ENCODE measurements at places on chromosomes 7 and 10.

DNA sequence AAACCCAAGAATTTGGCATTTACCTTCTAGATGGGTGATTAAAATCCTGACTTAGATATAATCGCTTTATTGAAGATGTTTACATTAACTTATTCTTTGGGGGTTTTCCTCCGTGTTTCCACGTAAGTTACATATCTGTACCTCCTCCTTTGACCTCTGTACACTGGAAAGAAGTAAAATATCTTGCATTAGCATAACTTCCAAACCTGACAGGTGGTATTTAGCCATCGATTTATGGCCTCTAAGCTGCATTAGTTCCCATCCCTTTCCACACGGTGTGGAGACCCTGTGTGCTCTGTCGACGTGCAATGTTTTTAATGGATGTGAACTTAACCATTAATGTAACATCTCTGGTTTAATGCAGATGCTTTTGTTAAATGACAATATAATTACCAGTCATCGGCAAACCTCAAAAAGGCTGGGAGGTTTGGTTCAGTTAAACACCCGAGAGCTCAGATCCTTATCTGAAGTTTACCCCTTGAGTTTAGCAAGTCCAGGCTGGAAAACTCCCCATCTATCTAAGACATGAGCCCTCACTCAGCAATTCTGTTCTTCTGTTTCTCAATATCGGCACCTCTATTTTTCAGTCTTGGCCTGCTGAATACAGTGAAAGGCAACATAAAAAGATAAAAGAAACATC, 295.2 kb downstream of the GATA3 start:
- no peak for DNase-seq

DNA sequence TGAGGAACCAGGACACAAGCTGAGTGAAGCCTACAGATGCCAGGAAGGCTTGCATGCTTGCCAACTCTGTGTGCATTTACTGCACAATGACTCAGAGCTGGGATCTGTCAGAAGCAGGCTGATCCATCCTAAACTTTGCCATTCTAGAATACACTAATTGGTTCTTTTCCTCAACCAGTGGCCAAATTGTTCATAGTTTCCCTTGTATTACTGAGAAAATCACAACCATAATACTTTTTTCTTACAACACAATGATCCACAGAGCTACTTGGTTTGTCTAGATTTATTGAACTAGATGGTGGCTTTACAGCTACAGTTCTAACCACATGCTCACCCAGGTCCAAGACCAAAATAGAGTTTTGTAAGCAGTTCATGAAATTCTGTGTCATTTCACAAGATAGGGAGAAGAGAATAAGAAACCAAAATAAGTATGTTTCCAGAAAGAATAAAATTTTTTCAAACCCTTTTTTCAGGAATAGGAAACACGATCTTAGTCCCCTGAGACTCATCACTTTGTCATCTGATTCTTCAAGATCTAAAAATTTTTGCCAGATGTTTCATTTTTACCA, 21.0 kb upstream of the LRRC17 start:
- no peak for DNase-seq

GRCh38 chr10:22315455-22316285, 518 bp upstream of the COMMD3 start:
- DNase-seq, result no peak

DNA sequence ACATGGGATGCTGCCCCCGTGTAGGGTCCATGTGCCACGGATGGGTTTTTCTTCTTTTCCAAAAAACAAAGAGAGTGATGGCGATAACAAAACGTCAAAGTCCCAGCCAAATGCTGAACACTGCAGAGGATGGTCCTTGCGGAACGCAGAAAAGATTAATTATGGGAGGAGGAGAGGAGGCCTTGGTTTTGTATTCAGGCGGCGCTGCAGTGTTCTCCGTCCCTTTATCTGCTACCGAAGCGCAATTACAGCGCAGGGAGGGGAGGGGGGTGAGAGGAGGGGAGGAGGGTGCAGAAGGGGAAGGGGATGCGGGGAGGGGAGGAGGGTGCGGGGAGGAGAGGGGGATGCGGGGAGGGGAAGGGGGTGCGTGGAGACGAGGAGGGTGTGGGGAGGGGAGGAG, 131.8 kb upstream of the PRKCQ start:
- DNase-seq, result no peak

DNA sequence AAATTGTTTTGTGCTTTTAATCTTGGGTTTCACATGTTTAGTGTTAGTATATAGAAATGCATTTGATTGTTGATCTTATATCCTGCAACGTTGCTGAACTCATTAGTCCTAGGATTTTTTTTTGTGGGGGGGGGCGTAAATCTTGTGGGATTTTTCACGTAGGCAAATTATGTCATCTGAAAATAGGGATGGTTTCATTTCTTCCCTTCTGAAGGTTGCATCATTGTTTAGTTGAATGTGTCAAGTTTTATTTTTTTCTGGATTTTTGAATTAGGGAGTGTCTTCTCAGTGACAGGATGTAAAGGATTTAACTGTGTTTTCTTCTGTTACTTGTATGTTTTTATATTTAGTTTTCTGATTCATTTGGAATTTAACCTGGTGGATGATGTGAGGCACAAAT, 26.7 kb downstream of the MKLN1 start:
- no peak for DNase-seq

DNA sequence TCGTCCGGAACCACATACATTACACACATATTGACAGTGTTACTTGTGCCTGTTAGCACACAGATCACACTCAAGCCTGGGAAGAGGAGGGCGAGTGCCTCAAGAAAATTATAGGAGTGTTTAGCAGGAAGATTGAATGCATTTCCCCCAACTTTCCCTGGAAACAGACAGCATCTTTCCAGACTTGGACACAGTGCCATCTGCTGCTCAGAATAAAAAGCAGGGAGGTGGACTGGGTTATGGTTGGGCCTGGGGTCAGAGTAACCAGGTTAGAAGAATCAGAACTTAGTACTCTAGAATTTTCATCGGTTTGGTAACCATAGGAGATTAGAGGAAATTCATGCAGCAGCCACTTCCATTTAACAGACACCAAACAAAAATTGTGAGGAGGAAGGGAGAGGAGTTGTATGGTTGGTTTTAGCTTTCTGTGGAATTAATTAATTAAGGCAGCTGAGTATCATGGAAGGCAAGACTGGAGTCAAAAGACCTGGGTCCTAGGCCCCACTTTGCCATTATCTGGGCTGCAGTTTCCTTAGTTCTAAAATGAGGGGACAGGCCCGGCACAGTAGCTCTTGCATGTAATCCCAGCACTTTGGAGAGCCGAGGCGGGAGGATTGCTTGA, 43.4 kb upstream of the OPTN start:
- DNase-seq, result no peak

GRCh38 chr10:79014796-79015195, 54.0 kb upstream of the ZMIZ1 start:
- DNase-seq, result no peak

GRCh38 chr7:111098926-111099250, 8.0 kb downstream of the LRRN3 start:
- DNase-seq, result no peak

GRCh38 chr10:101229266-101230182, at the start of gene LBX1:
Gene LBX1 (minus strand): TSS chr10:101229463. CDS start chr10:101228815, 648 bp downstream.
- no peak for DNase-seq
